ENCODE measurements at places on chromosomes 12 and 14.
A peak's percentile ranks its signal among the peaks of the same experiment; 100 is the strongest.

DNA sequence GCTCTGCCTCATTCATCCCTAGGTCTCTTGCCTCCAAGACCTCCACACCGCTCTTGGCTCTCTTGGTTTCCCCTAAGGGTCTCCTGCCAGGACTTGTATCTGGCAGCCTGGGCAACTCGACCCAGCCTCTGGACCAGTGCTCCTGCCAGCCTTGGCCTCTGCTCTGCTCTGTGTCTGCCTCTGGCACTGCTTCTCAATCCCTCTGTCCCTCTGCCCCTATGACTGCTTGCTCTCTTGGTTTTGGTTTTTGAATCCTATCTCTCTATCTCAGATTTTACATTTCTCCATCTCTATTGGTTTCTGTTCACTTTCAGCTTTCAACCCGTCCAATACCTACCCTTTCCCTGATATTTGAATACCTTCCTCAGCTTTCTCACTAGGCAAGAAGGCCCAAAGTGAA is 6.3 kb downstream of the ITGA5 start:
- DNase-seq, result no peak

- peak; percentile 80 for DNase-seq
These were observed 19.9 kb downstream of the HRK start for GRCh38 chr12:116861320-116861719.

GRCh38 chr12:92055877-92056276 is 89.8 kb downstream of the BTG1 start:
- DNase-seq, result no peak

GRCh38 chr12:93360688-93361087 is 17.0 kb upstream of the NUDT4 start:
- no peak for DNase-seq

GRCh38 chr14:84036840-84037239 is 1493.1 kb upstream of the FLRT2 start:
- DNase-seq, result no peak

GRCh38 chr12:20445687-20446086 is 77.3 kb downstream of the PDE3A start:
- DNase-seq, result no peak

- DNase-seq, result peak; percentile 64
These were observed at the start of gene ST8SIA1 for GRCh38 chr12:22334410-22335100. Gene ST8SIA1, minus strand, starts transcription at chr12:22334707. Its CDS starts 475 bp downstream, at chr12:22334232.

DNA sequence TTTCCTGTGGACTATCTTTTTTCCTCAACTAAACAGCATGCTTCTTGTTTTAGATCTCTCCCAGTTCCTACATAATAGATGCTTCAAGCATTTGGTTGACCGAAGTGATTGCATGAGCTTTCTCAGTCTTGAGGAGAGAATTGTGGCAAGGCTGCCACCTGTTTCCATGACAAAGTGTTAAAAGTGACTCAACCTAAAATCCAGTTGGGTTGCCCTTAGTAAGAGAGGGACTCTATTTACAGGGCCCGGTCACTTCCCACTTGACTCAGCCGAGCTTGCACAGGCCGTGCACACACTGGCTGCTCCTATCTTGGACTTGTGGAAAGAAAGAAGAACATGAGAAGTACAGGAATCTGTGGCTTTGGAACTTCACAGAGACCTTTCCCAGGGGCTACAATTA is 2.1 kb upstream of the B4GALNT3 start:
- DNase-seq, result no peak

DNA sequence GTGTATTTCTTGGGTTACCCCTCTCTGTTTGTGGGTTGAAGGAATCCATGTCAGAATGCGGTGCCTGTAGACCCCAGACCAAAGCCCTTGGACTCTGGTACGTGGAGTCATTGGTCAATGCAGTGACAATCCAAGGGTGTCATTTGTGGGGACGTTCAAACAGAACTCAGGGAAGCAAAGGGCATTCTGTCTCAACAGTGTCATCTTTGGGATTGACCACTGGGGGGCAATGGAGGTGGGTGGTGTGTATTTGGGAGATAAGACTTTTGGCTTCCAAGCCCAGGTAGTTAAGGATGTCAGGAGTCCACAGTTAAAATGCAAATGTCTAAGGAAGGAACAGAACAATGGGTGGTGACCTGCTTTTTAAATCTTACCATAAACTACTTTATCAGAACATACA is 54.6 kb upstream of the CCDC175 start:
- no peak for DNase-seq

GRCh38 chr12:100128512-100128908 is 14.2 kb downstream of the BLTP3B start:
- DNase-seq, result no peak

DNA sequence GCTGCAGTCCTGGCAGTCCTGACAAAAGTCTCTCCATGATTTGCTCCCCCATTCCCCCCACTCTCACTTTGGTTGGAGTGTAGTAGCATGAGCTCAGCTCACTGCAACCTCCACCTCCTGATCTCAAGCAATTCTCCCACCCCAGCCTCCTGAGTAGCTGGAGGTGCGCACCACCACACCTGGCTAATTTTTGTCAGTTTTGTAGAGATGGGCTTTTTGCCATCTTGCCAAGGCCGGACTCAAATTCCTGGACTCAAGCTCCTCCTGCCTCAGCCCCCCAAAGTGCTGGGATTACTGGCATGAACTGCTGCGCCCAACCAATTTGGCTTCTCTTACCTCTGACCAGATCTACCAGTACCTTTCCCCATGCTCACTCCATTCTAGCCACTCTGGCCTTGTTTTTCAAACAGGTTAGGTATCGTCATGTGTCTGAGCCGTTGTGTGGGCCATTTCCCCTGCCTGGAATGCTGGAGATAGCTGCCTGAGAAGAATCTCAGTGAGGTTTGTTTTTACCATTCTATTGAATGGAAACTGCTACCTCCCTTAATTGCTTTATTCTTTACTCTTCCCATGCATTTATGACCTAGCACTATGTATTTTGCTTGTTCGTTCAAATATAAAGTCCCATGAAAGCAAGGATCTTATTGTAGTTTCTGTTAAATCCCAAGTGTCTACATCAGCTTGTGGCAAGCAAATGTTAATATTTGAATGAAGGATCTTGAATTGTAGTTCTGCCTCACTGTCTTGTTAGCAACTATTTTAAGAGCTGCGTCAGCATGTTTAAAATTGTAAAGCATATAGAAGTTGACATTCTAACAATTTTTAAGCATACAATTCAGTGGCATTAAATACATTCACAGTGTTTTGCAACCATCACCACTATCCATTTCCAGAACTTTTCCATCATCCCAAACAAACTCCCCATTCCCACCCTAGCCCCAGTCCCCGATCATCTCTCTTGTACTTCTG is 39.7 kb downstream of the CPSF6 start:
- no peak for DNase-seq

DNA sequence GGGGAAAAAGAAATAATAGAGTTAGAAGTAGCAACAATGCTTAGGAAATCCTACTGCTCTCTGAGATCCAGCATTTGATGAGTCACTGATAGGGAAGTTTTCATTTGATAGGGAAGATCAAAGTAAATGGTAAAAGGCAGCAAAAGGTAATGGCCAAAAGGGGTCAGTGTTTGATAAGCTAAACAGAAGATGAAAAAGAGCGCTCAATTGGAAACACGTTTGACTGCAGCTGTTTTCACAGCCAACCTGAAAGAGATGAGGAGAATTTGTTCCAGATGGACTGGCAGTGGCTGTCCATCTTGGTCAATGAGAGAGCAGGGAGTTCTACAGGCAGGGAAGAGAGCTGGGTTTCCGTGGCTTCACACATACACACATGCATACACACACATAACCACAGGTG is 264.2 kb downstream of the TMEM132C start:
- DNase-seq, result peak; percentile 40

DNA sequence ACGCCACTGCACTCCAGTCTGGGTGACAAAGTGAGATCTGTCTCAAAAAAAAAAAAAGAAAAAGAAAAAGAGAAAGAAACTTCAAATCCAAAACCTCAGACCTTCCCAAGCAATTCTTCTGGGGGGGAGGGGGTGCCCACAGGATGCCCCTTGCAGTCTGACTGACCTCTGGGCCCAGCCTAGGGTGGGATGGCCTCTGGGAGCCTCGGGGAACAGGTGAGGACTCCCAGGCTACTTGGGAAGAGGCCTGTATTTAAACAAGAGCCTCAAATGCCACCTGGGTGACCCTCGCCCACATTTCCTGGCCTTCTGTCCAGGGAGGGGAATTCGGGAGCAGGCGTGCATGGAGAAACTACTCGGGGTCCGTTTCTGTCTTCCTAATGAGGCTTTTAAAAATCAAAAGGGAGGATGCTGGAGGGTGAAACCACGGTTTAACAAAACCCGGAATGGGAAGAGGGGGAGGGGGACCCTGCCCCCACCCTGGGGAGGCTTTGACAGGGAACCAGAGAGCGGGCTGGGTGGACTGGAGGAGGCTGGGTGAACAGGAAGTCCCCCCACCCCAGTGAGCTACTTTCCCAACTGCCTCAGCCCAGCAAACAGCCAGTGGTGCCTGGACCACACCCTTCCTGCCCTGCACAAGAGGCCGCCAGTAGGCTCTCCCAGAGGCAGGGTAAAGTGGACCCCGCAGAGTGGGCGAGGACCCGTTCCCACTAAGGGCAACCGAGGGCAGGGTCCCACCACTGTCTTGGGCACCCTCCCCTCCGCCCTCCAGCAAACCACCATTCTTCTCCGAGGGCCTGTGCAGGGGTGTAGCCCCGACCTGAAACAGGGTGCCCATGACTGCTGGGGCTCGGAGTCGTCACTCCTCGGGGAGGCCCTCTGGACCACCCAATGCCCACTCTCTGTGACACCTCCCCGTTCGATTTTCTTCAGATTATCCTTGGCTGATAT is 1.5 kb upstream of the FBRSL1 start:
- no peak for DNase-seq

- no peak for DNase-seq
These were observed 26.6 kb upstream of the PTPRB start for GRCh38 chr12:70663838-70664237.

- DNase-seq, result peak; percentile 87
These were observed 210.4 kb downstream of the CHST11 start for GRCh38 chr12:104667139-104667538.

DNA sequence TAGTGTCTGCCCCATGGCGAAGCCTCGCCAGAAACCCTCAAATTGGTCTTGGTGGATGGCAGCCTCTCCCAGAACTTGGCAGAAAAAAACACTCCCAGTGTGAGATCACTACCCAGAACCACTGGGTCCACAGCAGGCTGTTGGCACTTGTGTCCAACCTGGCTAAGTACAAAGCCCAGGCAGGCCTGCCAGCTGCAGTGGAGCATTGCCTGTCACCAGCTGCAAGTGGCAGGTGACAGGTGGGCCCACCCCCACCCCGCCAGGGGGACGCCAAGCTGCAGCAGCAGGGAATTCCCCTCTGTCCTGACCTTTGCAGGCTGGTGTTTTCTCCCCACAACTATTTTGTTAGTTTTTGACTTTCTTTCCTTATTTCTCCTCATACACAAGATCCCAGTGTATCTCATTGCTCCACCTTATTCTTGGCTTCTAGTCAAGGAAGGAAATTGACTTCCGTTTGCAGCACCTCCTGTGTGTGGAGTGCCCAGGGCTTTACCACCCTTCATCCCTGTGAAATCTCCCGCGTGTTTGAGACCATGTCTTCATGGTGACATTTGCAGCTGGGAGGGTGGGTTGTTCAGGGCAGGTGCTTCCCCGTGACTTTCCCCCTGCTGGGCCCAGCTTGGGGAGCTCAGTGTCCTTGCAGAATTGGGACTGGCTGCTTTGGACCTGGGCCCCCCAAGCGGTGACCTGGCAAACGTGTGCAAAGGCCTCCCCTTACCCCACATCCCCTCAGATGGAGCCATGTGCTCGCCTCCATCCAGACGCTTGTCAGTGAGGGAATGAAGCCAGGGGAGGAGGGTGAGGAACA is 73.8 kb upstream of the RIN3 start:
- DNase-seq, result peak; percentile 51

GRCh38 chr12:56839915-56840325 is 76.8 kb downstream of the HSD17B6 start:
- peak; percentile 82 for DNase-seq

DNA sequence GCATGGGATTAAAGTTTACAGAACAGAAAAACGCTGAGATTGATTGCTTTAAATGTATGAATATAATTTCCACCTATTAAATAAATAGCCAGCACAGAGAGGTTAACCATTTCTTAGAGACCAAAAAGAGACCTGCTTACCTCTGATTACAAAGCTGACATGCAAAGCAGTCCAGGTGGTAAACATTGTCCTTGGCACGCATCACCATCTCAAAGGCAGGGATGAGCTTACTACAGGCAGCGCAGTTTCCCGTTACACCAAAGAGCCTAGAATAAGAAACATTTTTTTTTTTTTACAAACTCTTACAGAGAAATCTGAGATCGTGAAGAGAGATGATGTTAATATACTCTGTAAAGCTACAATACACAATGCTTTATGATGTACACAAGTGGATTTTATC is 45.7 kb downstream of the LMO3 start:
- DNase-seq, result no peak

DNA sequence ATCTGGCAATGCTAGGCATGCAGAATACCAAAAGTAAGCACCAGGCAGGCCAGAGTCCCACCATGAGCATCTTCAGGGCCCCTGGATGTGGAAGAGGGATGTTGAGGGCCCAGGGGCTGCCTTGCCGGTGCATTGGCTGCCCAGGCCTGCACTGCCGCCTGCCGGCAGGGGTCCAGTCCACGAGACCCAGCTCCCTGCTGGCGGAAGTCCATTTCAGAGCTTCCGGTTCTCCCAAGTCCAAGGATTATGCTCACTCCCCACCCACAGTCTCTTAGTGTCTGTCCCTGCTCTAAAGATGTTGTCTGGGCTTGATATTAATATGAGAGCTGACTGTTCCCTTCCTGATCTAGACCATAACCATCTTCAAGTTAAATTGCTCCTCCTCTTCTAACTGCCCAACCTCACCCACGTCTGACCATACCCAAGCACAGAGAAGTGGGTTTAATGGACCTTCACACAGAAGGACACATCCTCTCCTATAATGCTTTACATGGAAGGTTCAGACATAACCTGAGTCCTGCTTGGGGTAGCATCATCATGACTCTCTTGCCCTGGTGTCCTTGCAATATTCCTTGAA is 117.4 kb downstream of the DAD1 start:
- DNase-seq, result peak; percentile 71

DNA sequence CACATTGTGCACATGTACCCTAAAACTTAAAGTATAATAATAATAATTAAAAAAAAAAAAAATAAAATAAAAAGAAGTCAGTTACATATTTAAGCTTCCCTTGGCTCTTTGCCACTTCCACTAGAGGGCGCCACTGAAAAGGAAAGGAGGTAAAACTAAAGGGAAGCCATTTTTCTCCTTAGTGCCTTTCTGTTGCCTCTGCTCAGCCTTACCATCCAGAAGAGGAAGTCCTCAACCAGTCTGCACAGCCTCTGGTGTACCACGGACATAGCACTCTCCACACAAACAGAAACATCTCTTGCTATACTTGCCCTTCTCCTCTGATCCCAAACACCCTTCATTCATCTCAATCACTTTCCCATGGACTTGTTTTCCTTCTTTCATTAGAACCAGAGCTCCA is 169.0 kb upstream of the EEA1 start:
- DNase-seq, result peak; percentile 70

- DNase-seq, result peak; percentile 17
These were observed 70.5 kb upstream of the FRMD6 start for GRCh38 chr14:51581017-51581881.

Measured in tongue (tissue), 3 donors.